ENCODE measurements at places on chromosomes 16 and 17.

DNA sequence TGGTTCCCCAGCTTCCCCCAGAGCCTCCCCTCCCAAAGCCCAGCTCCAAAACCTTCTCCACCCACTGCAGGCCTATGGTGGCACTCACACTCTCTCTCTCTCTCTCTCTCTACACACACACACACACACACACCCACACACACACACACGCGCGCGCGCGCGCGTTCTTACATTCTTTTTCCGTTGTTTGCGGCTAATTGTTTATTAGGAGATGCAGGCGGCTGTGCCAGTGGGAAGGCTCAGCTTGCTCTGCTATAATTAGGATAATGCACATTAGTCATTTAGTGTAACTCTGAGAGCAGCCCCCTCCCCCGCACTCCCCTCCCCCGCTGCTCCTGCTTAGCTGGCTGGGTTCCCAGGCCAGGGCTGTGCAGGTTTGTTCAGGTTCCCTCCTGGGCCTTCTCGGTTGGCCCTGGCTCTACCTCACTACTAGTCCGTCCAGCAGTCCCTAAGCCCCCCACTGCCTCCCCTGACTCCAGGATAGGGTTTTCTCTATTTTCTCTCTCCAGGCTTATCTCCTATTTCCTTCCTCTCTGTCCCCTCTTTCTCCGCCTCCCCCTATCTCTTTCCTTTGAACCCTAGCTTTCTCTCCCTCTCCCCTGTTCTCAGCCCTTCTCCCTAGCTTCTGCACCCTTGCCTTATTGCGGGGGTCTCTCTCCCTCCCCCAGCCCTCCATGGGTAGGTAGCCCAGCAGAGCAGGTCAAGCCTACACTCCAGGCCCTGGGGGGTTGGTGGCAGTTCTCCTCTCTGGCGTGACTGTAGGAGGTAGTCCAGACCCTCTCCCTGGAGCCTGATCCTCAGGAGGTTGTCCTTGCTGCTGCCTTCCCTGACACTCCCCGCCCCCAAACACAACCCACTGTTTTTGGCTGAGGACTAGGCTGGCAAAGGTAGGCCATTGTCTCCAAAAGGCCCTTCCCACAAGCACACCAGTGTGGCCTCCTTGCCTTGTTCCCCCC lies 34.0 kb downstream of the TMEM132E start:
- DNase-seq, result no peak

DNA sequence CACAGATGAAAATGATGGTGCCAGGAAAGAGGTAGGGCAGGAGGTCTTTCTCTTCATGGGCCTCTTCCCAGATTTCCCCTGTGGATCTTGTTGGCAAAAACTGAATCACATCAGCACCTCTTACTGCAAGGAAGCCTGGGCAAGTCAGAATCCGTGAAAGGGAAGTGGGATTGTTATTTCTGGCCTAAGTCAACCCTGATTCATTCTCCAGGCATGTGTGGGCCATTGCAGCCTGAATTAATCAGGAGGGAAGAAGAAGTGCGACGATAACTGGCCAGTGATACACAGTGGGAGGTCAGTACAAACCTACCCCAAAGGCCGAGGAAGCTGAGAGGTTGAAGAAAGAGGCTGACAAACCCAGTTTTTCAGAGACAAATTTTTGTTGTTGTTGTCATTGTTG lies 17.9 kb upstream of the NSMCE1 start:
- DNase-seq, result peak; percentile 66

DNA sequence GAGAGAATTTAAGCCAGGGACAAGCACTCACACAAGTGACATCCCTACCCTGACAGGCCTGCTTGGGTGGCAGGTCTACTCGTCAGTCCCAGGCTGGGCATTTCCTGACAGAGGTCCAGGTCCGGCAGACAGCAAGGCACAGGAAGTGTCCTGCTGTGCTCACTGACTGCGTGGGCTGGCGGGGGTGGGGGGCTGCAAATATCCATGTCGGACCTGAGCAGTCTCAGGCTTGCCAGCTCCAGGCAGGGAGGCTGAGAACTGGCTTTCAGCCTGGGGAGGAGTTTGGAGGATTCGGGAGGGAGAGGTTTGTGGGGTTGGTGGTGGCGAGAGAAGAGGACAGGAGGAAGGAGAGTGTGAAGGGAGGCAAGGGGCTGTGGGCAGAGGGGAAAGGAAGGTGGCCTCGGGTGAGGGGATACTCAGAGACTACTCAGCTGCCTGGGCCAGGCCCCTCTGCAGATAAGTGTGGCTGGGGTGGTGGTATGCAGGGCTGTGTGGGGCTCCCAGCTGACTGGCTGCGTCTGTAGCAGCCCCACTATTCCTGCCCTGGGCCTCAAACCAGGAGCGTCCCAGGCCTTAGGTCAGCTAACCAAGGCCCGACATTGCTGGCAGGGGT lies 7.8 kb downstream of the HIC1 start:
- DNase-seq, result peak; percentile 83

GRCh38 chr17:5705876-5706576 lies 121.7 kb upstream of the NLRP1 start:
- DNase-seq, result no peak

GRCh38 chr17:27506348-27507218 lies 50.3 kb downstream of the KSR1 start:
- DNase-seq, result no peak

DNA sequence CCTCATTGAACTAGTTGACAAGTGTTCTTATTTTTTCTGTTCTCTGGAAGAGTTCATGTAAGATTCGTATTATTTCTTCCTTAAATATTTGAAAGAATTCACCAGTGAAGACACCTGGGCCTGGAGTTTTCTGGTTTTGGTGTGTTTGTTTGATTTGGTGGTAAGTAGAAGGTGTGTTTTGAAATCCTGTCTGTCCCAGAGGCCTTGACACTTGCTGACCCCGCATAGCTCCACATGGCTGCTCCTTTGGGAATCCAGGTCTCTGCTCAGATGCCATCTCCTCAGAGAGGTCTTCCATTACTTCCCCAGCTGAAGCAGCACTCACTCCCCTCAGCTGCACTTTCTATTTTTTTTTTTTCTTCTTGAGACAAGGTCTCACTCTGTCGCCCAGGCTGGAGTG lies 5.7 kb upstream of the NUP93 start:
- no peak for DNase-seq

Measured in lower leg skin (tissue), 4 donors.